Left kidney (tissue), 8 donors: ENCODE measurements at places on chromosomes 3 and 15. TPM values are rescaled to one million over a fixed set of nuclear protein-coding genes. Genes with fewer than 3 reads are reported as not detected.

DNA sequence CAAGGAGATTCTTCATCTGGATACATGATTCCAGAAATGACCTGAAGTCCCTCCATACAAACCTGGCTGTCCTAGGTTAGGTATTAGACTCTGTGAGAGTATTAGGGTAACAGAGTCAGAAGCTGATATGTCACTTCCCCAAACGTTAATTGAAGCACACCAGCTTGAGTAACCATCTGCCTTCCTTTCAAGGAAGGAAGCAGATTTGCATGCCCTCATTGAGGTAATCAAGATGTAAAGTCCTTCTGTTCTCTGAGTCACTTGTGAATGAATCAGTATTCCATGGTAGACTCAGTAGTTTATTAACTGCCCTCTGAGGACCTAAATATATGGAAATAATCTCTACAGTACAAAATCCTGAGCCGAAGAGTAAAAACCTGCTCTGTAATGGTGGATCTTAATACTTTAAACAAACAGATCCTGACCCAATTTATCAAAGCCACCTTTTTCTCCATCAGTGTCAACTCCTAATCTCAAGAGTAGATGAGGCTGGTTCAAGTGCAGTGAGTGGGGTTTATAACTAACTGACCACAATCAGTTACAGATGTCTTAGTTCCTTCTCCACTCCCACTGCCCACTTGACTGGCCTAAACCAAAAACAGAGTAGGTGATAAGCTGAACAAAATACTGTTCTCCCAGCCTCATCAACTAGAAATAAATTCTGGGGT is 246.2 kb upstream of the CHRM5 start:
- no peak for DNase-seq

- no peak for DNase-seq
Observed at GRCh38 chr3:189898559-189899153, 222.0 kb downstream of the P3H2 start.

GRCh38 chr3:54159917-54160316 is 37.6 kb downstream of the CACNA2D3 start:
- DNase-seq: no peak

DNA sequence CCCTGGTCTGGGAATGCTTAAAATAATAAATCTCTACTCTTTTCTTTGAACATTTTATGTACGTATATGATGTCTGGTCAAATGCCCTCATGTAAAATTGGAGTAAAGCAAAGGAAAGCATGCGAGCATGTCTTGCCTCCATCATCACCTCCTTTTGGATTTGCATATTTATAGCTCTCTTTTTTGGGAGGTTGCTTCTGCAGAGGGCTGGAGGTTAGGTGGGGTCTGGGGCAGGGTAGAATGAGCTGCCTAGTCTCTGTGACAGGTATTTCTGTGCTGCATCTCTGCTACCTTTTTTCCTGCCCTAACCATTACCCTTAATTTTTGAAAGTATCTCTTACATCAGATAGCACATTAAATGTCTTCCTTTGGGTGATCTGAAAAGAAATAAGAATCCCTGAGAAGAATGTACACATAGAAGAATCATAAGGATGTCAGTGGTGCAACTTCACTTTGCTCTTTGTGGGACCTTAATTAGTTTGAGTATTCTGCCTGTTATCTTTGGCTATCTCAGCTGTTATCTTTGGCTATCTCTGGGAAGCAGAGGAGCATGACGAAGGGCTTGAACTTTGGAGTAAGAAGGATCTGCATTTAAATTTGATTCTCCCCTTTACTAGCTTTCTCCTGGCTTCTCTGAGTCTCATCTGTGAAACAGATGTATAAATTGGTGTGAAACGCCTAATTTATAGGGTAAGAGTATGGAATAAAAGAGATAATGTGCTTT is 40.2 kb downstream of the PPM1L start:
- no peak for DNase-seq

Gene SLC28A1
- 7.5 TPM for polyA plus RNA-seq

Gene SLC24A5
- 2.0 TPM for polyA plus RNA-seq

DNA sequence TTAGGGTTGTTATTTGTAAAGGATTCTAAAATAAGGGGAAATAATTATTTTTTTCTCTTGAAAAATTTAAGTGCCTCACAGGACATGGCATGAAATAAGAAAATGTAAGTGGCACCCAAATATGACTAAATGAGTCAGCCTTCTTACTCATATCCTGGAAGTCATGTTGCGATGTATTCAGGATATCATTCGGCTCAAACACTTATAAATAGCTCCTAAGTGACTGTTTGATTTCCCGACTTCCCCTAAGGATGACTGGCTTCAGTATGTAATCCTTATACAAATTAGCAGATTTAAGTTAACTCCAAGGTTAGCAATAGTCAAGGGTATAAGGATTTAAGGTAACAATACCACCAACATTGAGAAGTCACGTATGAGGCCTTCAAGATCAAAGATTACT is 57.3 kb upstream of the OSTN start:
- no peak for DNase-seq

- no peak for DNase-seq
Observed at GRCh38 chr3:32056559-32057290, 49.7 kb upstream of the GPD1L start.

GRCh38 chr15:26087395-26087794 is 224.3 kb upstream of the ATP10A start:
- DNase-seq: no peak

DNA sequence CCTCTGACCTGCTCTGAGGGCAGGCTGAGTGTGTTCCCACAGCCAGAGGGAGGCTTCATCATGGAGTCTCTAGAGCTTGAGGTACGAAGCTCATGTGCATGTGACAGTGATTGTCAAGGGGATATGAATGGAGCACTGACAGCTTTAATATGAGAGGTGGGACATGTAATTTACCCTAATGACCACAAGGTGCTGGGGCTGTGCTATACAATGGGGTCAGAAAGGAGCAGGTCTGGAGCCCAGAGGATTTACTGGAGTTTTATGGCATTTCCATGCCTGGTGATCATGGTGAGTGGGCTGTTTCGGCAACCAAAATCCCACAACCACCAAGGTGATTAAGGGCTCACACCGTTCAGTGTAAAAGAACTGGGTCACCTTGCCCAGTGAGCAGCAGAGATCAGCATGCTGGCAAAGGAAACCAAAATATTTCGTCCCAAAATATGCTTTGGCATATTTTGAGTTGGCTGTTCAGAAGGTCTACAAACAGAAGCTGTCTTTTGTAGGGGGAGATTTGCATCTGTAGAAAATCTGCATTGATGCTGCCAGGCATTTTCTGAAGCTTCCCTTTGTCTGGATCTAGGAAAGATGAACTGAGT is 40.1 kb upstream of the RASGRF1 start:
- DNase-seq: no peak

DNA sequence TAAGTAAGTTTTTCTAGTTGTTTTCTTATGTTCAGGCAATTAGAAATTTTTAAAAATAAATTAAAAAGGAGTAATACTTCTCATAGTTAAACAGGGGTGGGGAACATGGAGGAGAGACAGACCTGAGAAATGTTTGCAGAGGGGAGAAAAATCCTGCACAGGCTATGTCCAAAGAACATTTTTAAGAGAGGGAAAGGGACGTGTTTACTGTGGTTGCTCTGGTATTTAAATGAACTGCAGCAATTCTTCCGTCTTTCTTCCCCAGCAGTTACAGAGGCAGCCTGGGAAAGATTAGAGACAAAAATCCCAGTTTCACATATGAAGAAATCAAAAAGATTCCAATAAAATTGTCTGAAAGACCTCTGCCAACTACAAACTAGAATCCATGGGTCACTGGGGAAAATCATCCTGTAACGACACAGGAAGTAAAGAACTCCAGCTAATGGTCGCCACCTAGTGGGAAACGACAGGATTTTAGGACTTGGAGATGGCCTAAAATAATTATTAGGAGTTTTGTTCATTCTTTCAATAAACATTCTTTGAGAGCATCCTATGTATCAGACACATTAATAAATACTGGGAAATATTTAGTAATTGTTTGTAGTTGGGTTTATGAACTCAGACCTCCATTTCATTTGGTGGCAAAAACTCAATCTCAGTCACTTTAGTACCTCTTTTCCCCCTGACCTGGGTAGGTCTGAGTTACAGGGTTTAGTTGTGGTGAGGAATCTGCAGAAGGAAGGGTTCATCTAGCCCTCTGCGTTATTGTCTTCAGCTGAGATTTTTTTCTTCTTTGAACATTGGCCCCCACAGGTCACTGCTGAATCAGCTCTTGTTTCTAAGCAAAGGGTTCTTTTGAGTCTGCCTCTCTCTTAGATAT is 69.9 kb upstream of the GOLIM4 start:
- DNase-seq: peak; percentile 79

DNA sequence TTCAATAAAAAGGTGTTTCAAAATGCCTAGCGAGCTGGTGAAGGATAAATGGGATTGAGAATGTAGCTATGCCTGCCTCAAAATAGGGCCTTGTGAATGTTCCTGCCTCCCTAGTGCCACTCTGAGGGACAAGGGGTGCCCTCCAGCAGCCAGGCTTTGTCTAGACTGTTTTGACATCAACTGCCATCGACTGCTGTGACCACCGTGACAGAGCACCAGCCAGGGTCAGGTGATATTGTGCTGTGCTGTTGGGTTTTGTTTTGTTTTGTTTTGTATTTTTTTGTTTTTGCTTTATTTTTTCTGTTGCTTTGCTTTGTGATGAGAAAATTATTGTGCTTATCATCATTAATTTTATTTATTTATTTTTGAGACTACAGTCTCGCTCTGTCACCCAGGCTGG is 144.8 kb downstream of the SMAD6 start:
- DNase-seq: no peak

- no peak for DNase-seq
Observed at GRCh38 chr3:33665294-33665693, 52.8 kb downstream of the CLASP2 start.

DNA sequence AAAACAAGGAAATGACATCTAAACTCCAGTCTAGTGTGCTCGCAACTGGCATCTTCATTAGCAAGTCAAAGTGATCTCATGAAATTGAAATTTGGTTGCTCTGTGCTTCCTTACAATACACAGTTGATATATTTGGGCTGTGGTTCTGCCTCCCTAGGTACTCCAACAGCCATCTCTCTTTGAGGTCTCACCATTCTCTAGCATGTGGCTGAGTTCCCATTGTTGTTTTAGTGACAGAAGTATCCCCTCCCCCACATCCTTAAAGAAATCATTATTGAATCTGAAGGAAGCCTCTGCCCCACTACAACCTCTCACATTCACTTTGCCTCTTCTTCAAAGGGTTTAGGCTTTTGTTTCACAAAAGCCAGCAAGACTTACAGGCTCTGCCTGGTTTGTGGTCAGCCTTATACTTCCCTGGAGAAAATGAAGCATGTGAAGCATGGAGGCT is 516.5 kb downstream of the NLGN1 start:
- DNase-seq: no peak

Gene ADCY5
- polyA plus RNA-seq: 10.6 TPM

- DNase-seq: no peak
Observed at GRCh38 chr3:196643201-196643749, 3.8 kb downstream of the NRROS start.

DNA sequence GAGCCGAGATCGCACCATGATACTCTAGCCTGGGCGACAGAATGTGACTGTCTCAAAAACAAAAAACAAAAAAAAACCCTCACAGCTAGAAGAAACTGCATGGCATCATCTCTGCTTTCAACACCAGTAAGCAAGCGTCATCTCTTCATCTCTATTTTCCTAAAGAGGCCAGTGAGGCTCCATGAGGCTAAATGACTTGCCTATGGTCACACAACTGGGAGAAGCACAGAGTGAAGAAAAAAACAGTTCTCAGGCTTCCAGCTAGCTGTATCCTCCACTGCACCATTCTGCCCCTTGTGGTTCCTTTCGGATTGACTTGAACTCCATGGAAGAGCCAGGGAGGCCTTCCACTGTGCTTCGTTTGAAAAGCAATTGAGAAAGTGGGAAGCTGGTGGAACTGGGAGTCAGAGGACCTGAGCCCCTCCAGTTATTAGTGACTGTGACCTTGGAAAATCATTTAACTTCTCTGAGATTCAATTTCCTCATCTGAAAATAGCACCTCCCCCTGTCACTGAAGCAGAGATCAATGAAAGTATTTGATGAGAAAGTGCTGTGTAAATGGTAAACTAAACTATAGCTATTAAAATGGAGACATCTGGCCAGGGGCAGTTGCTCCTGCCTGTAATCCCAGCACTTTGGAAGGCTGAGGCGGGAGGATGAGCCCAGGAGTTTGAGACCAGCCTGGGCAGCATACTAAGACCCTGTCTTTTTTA is 32.1 kb upstream of the DENND4A start:
- peak; percentile 55 for DNase-seq

- no peak for DNase-seq
Observed at GRCh38 chr3:141529717-141530414, 43.0 kb downstream of the RASA2 start.

Gene RAB7A
- polyA plus RNA-seq: 262 TPM

GRCh38 chr3:190326361-190326760 is 4.1 kb upstream of the CLDN1 start:
- DNase-seq: no peak

GRCh38 chr15:91051248-91051647 is 28.9 kb upstream of the VPS33B start:
- no peak for DNase-seq

Gene NDN
- polyA plus RNA-seq: 70.3 TPM

Gene ATP2B2
- polyA plus RNA-seq: 1.1 TPM

GRCh38 chr3:78804251-78805037 is 963.4 kb downstream of the ROBO1 start:
- no peak for DNase-seq

Gene PLA2G4B
- 16.4 TPM for polyA plus RNA-seq

DNA sequence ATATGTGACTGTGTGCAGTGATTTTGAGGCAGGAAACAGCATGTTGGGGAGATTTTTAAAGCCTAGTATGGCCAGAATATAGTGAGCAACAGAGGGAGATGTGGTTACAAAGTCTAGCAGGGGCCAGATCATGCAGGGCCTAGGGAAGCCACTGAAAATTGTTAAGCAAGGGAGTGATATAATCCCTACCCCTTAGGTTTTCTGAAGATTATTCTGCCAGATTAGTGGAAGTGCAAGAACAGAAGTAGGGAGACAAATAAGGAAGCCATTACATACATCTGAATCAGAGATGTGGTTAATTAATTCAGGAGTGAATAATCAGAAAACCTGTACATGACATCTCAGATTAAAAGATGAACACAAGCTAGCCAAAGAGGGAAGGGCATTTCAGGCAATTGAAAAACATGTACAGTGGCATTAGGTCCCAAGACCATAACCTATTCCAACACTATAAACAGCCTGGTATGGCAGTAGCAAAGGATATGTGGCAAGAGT is 54.8 kb downstream of the MSL2 start:
- no peak for DNase-seq

DNA sequence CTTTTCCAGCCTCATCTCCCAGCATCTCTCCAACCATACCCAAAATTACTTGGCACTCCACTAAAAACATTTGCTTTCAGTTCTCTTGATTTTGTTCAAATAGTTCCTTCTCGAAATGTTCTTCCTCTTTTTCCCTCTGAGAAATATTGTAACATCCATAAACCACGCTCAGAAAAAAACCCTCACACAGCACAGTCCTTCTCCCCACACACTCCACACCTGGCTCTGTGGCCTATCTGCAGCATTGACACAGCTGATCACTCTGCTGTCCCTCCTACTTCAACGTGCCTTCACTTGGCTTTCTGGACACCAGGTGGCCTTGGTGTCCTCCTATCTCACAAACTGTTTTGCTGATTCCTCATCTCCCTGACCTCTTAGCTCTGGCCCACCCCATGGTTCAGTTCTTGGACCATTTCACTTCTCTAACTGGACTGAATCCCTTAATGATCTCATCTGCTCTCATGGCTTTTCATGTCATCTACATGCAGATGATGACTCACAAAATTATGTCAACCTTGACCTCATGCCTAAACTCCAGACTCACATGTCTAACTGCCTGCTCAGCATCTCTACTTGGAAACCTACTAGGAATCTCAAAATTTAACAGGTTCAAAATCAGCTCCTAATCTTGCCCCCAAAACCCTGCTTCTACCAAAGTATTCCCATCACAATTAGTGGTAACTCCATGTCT is 93.3 kb downstream of the TRIM42 start:
- DNase-seq: no peak
